ENCODE measurements at places on chromosomes 13 and 19. TPM values are rescaled to one million over a fixed set of nuclear protein-coding genes. Genes with fewer than 3 reads are reported as not detected.

Gene KLF16
- 22.2 TPM for total RNA-seq

Gene ZNF787
- total RNA-seq, result 31.9 TPM

- DNase-seq, result no peak
Measured at GRCh38 chr13:66689037-66689619, 541.0 kb downstream of the PCDH9 start.

GRCh38 chr19:58409010-58409790, 751 bp downstream of the ZNF584 start:
- peak; percentile 39 for DNase-seq

- DNase-seq, result peak; percentile 84
Measured at GRCh38 chr19:38265921-38266429, 1.6 kb downstream of the SPINT2 start.

GRCh38 chr13:51257187-51257586, 35.0 kb downstream of the FAM124A start:
- DNase-seq, result no peak

- peak; percentile 86 for DNase-seq
Measured at GRCh38 chr13:98142380-98143156, at the start of gene FARP1. FARP1 (plus strand) TSS chr13:98143094; CDS start chr13:98213243, 70,149 bp downstream.
